Activated CD4-positive, alpha-beta T cell treated with anti-CD3 and anti-CD28 coated beads, Interleukin-2, amount 50 U/mL, for 16 hours (primary cell): ENCODE measurements at places on chromosomes 7 and 10.

- no peak for DNase-seq
These were observed 11.9 kb upstream of the COL1A2 start for GRCh38 chr7:94382746-94383145.

DNA sequence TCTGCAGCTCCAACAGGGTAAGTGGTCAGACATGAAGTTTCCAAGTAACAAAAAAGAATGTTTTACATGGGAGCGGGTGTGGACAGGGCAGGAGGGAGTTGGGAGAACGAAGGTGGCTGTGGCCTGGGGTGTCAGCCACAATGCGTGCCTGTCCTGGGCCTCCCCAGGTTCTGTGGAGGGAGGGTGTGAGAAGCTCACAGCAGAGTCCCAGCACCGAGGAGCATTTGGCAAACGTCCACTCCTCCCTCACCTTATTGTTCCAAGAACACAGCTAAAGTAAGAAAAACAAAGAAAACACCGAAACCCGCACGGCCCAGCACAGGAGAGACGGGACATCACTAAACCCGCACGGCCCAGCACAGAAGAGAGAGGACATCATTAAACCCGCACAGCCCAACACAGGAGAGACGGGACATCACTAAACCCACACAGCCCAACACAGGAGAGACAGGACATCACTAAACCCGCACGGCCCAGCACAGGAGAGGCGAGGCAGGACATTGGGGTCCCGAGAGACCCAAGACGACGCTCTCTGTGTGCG, 226.4 kb downstream of the MAD1L1 start:
- DNase-seq = no peak

DNA sequence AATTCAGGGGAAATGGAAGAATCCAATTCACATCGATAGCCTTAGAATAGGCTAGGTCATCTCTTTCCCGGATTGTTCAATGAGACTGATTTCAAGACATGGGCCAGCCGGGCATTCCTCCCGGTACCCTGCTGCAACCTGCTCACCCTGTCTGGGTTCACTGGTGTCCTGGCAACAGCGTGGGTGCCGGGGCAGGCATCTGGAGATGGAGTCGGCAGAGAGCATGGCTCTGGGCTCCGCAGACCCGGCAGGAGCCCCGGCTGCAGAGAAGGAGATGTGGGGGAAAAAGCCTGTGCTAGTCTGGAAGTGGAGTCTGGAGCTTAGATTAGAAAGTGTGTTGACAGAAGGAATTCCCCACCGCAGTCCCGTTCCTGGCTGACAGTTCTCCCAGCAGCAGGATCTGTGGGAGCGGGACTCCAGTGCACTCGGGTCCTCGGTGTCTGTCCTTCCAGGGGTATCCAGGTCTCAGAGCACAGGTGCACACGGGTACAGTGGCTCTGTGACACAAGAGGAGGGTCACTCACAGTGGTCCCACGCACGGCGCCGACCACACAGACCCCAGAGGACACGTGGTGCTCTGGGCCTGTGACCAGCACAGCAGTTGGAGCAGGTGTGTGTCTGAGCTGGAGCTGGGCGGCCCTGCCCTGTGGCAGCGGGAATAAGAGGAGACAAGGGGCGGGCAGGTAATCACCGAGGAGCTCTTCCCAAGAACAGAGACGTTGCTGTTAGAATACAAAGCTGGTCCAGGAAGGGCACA, 65.7 kb upstream of the PITRM1 start:
- no peak for DNase-seq

DNA sequence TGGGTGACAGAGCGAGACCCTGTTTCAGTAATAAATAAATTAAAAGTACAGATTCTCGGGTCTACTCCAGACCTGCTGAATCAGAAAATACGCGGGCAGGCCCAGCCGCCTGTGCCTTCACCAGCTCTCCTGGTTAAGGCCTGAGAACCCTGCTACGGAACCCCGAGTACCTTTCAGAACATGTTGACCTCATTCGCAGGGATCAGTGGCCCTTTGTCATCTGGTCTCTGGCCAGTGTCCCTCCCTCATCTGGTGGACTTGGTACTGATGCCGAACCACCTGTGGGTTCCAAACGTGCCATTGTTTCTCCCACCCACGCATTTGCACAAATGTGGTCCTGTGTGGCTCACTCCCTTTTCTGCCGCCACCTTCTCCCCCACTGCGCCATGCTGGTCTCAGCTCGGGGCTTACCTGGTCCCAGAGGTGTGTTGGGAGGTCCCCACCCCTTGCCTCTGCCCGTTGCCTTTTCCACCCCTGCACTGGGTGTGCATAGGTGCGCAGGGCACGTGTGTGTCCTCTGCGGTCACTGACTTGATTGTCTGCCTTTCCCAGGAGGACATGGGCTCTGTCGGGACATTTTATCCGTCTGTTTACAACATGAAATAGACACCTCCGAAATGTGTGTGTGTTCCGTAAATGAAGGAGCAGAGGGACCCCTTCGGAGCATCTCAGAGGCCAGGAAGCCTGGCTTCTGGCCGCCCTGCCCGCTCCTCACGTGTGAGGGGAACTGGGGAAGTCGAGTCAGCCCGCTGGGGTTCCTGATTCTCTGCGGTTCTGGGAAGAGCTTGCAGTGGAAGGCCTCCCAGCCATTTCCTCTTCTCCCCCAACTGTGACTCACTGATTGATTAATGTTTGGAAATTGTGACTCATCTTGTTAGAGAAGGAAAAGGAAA, 135.2 kb downstream of the CUX1 start:
- peak; percentile 25 for DNase-seq

DNA sequence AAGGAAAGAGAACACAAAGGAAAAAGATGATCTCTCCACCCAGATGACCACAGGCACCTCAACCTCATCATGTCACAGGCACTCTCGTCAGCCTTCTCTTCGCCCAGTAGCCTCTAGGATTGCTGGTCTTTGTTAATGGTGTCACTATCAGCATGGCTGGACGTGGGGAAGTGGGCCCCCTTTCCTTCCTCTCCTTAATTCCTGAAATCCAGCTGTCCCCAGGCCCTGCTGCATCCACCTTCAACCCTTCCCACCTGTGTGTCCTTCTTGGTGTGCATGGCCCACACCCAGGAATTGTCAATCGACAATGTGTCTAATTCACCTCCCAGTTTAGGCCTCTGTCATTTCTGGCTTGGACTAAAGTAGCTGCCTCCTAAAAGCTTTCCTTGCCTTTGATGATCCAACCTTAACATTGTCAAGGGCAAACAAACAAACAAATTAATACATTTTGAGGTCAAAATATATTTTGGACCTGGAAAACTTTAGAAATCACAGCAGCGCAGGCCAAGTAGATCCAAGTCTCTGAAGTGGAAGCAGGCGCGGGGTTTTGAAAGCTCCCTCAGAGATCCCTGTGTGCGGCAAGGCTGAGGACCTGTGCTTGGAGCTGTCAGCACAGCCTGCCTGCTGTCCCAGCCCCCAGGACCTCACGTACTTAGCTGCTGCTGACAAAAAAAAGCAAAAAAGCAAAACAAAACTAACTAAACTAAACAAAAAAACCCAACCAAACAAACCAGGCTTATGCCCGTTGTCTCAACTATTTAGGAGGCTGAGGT, 193.3 kb upstream of the LYZL2 start:
- DNase-seq = no peak
